ENCODE measurements at places on chromosomes 13 and 19.

DNA sequence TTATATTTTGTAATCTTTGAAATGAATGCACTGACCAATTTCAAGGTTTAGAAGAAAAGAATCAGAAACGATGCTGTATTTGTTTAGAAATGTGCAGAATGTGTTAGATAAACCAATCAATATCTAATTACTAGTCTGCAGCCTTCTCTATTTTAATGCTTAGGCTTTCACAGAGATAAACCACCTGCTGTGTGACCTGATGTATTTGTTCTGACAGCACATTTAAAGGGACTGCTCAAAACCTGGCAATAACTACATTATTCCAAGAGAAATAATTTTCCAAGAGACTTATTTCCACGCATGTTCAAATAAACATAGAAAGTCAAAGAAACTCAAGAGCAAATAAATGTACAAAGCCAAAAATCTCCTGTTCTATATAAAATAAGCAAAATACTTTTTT is 641.6 kb upstream of the PCDH20 start:
- no peak for ATAC-seq

GRCh38 chr19:42386974-42387707 is 3.0 kb downstream of the CNFN start:
- peak; percentile 84 for ATAC-seq

DNA sequence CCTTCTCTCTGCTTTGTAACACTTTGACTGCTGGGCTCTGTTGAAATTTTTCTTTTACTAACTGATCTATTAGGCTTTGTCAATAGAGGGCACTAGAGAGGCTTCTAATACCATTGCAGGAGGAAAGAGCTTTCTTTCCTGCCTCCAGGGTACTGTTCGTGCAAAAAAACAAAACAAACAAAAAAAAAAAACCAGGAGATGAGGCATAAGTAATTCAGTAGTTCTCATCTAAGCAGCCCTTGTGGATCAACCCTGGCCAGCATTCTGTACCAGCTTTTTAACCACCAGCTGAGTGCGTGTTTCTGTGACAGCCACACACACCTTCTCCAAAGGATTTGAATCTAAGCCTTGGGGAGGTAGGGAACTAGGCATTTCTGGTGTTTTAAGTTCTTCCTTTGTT is 1707.6 kb upstream of the SLC10A2 start:
- no peak for ATAC-seq

DNA sequence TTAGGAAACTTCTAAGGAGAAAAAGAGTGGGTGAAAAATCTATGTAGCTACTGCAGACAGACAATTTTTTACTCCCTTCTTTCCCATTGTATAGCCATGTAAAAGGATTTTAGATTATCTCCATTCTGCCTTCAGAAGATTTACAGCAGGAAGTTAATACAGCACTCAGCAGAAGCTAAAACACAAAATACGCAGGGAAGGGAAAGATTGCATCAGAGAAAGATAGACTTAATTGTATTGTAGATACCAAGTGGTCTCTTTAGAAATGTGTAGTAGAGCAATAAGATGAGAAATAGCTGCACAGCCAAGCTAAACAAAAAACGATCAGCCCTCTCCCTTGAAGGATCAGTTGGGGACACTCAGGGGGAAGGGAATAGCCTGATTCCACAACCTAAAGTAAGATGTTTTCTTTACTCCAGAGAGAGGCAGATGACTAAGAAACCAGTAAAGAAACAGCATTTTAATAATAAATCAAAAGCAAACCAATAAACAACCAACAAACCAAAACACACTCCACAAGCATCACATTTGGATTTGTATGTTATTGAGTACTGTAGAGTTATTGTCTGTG is 236.7 kb upstream of the SLITRK1 start:
- no peak for ATAC-seq

DNA sequence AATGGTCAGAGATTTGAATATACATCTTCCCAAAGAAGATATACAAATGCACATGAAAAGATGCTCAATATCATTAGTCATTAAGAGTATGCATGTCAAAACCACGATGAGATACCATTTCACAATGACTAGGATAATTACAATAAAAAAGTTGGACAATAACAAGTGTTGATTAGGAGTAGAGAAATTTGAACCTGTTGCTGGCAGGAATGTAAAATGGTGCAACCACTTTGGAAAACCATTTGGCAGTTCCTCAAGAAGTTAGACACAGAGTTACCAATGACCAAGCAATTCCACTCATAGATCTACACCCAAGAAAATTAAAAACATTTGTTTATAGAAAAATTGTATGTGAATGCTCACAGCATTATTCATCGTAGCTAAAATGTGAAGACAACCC is 33.2 kb upstream of the STARD13 start:
- ATAC-seq = no peak
